ENCODE measurements at places on chromosomes 5 and 9. TPM values are rescaled to one million over a fixed set of nuclear protein-coding genes. Genes with fewer than 3 reads are reported as not detected.

Gene TIFAB
- not detected for total RNA-seq

Gene RALGPS1
- 1.3 TPM for total RNA-seq

Gene CD72
- 0.08 TPM for total RNA-seq

Gene SCGB3A1
- total RNA-seq: not detected
